ENCODE measurements at places on chromosomes 5 and 9. TPM values are rescaled to one million over a fixed set of nuclear protein-coding genes. Genes with fewer than 3 reads are reported as not detected.

- no peak overlapping the region for H3K27ac ChIP-seq
- no peak overlapping the region for H3K4me3 ChIP-seq
- no peaks in the 10 kb centered on the region for H3K4me1 ChIP-seq
- DNase-seq, result no peak
- no peaks in the 10 kb centered on the region for H3K27me3 ChIP-seq
- peaks cover 8% of the 10 kb centered on the region for H3K36me3 ChIP-seq
Measured at GRCh38 chr5:132926437-132926836, 37.0 kb downstream of the AFF4 start.

DNA sequence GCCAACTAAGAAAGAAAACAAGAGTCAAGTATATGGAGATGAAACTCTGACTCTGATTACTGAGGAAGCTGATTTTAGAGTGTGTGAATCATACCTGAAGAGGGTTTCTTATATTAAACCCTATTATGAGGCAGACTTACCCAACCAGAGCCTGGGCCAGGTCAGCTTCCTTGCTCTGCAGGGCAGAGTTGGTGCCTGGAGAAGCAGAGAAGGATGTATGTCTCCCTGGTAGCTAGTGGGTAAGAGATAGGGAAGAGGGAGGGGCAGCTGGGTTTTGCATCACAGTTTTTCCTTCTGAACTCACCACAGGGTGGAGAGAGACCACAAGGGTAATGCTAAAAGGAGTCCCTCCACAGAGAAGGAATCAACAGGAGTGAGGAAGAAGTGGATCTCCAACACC is 104.1 kb downstream of the CMYA5 start:
- no peak for DNase-seq
- no peak overlapping the region for H3K27ac ChIP-seq
- no peak overlapping the region for H3K4me3 ChIP-seq
- no peaks in the 10 kb centered on the region for H3K27me3 ChIP-seq

- H3K27ac ChIP-seq, result peak overlapping the region; percentile 44
- H3K27me3 ChIP-seq, result no peaks in the 10 kb centered on the region
- DNase-seq, result no peak
- H3K4me1 ChIP-seq, result no peaks in the 10 kb centered on the region
- H3K4me3 ChIP-seq, result no peak overlapping the region
Measured at GRCh38 chr9:14096258-14096922, 217.6 kb downstream of the NFIB start.

- peak; percentile 19 for DNase-seq
- H3K27me3 ChIP-seq, result no peaks in the 10 kb centered on the region
- H3K27ac ChIP-seq, result no peak overlapping the region
- peaks cover 17% of the 10 kb centered on the region for H3K4me1 ChIP-seq
- H3K36me3 ChIP-seq, result no peaks in the 10 kb centered on the region
Measured at GRCh38 chr5:173646692-173647091, 30.2 kb upstream of the BOD1 start.

- peak; percentile 94 for DNase-seq
- peak overlapping the region; percentile 53 for H3K27ac ChIP-seq
- no peaks in the 10 kb centered on the region for H3K27me3 ChIP-seq
- H3K36me3 ChIP-seq, result no peaks in the 10 kb centered on the region
Measured at GRCh38 chr9:70601000-70601951, 186.8 kb upstream of the KLF9 start.

- no peak overlapping the region for H3K27ac ChIP-seq
- no peak for DNase-seq
- no peaks in the 10 kb centered on the region for H3K36me3 ChIP-seq
Measured at GRCh38 chr5:78778538-78778937, 130.0 kb upstream of the LHFPL2 start.

DNA sequence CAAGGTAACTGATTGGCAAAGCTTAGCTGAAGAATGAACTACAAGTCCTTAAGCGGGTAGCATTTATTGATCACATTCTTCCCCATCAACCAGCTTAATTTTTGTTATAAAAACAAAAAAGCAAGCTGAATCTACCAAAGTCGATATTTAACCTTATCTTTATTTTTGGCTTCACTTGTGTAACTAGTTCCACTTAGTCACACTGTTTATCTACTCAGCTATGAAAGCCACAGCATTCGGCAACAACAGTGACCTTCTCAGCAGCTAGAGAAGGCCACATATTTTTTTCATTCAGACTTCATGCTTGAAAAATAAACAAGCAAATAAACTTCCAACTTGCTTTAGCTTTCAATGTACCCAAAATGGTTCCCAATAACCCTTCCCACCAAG is 69.4 kb downstream of the KLHL3 start:
- no peaks in the 10 kb centered on the region for H3K27me3 ChIP-seq
- H3K36me3 ChIP-seq, result no peaks in the 10 kb centered on the region
- H3K4me3 ChIP-seq, result no peak overlapping the region
- no peak for DNase-seq

DNA sequence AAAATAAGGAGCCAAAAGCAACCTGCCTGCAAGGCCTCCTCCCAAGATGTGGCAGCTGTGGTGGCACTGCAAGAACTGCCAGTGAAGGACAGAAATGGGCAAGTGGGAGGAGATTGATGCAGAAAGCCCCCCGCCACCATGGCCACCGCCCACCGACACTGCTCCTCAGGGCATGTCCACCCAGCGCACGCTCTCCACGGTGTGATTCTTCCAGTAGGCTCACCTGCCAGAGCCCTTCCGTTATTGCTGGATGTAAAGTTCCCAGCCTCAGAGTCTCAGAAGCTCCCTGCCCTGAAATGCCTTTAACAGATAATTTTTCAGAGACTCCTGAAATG is 155.2 kb upstream of the PHYKPL start:
- no peak for DNase-seq

- H3K4me1 ChIP-seq, result no peaks in the 10 kb centered on the region
- H3K27me3 ChIP-seq, result no peaks in the 10 kb centered on the region
- H3K27ac ChIP-seq, result no peak overlapping the region
- no peak overlapping the region for H3K4me3 ChIP-seq
- H3K36me3 ChIP-seq, result no peaks in the 10 kb centered on the region
- DNase-seq, result no peak
Measured at GRCh38 chr5:37811866-37812265, 28.0 kb downstream of the GDNF start.

DNA sequence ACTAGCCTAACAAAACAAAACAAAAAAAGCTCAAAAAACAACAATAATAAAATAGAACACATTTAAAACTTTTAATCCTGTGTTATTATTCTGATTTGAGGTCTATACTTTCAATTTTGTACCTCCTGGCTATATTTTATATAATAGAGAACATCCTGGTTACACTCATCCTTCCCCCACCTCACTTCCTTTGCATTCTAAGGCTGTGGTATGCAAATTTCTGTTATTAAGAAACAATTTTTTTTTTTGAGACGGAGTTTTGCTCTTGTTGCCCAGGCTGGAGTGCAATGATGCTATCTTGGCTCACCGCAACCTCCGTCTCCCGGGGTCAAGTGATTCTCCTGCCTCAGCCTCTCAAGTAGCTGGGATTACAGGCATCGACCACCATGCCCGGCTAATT is 3.1 kb upstream of the RPL37 start:
- no peak overlapping the region for H3K4me3 ChIP-seq
- no peak overlapping the region for H3K27ac ChIP-seq
- no peak for DNase-seq

- H3K4me3 ChIP-seq, result no peak overlapping the region
- peaks cover 8% of the 10 kb centered on the region for H3K4me1 ChIP-seq
- no peak for DNase-seq
- H3K27ac ChIP-seq, result peak overlapping the region; percentile 18
- H3K27me3 ChIP-seq, result no peaks in the 10 kb centered on the region
Measured at GRCh38 chr5:102771435-102771834, 16.3 kb downstream of the PAM start.

DNA sequence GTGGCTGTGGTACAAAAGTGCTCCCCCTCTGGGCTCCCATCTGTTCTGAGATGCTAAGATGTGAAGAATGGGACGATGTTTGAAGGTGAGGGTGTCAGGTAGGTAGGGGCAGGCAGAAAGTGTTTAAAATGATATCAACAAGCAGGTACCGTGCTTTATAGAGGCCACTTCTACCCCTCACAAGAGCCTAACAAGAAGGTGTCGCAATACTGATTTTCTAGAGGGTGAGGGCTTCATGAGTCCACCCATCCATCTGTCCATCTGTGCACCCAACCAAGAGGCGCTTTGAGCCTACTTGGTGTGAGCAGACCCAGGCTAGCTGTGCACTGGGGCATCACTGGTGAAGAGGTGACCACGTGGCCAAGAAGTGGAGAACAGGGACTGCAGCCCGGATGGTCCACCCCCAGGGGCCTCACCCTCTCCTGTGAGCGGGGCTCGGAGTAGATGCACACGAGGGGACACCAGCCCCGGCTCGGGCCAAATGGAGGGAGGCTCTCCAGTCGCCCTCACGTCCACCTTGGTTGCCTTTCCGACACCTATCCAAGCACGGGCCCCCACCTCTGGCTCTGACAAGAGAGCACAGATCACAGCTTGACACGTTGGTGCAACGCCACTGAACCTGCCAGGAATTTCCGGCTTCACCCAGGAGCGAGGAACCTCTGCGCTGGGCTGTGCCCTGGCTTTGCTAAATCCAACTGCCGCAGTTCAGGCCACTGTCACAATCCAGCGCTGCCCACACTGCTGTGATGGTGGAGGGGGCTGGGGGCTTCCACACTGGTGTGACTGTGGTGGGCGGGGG is 34.5 kb downstream of the CRB2 start:
- H3K27ac ChIP-seq, result no peak overlapping the region
- H3K4me3 ChIP-seq, result no peak overlapping the region
- no peaks in the 10 kb centered on the region for H3K27me3 ChIP-seq
- H3K4me1 ChIP-seq, result no peaks in the 10 kb centered on the region

- no peaks in the 10 kb centered on the region for H3K36me3 ChIP-seq
- peak overlapping the region; percentile 48 for H3K27ac ChIP-seq
- DNase-seq, result no peak
- no peak overlapping the region for H3K4me3 ChIP-seq
- H3K4me1 ChIP-seq, result peaks cover 43% of the 10 kb centered on the region
- no peaks in the 10 kb centered on the region for H3K27me3 ChIP-seq
Measured at GRCh38 chr5:40781843-40782409, 16.2 kb downstream of the PRKAA1 start.

GRCh38 chr9:251398-251797 is 36.7 kb downstream of the DOCK8 start:
- no peaks in the 10 kb centered on the region for H3K4me1 ChIP-seq
- no peak overlapping the region for H3K27ac ChIP-seq
- no peaks in the 10 kb centered on the region for H3K27me3 ChIP-seq

- no peaks in the 10 kb centered on the region for H3K4me1 ChIP-seq
- no peaks in the 10 kb centered on the region for H3K36me3 ChIP-seq
- no peak overlapping the region for H3K27ac ChIP-seq
- H3K27me3 ChIP-seq, result no peaks in the 10 kb centered on the region
Measured at GRCh38 chr9:84361645-84362044, 21.1 kb upstream of the SLC28A3 start.

PCDH12 gene
- total RNA-seq, result 1.9 TPM

SLC6A19 gene
- 0.37 TPM for total RNA-seq

RLN2 gene
- total RNA-seq, result not detected

LCN1 gene
- not detected for total RNA-seq

CARTPT gene
- total RNA-seq, result not detected

ABL1 gene
- 25.8 TPM for total RNA-seq

ZFP2 gene
- total RNA-seq, result 0.71 TPM
